Natural killer cell (primary cell): ENCODE measurements at places on chromosomes 16 and 17. TPM values are rescaled to one million over a fixed set of nuclear protein-coding genes. Genes with fewer than 3 reads are reported as not detected.

The RAPGEFL1 gene
- 6.7 TPM for total RNA-seq

The MPO gene
- not detected for total RNA-seq

The ITGB3 gene
- total RNA-seq = 30.6 TPM

GRCh38 chr17:68693896-68694295, 92.7 kb upstream of the FAM20A start:
- no peaks in the 10 kb centered on the region for H3K36me3 ChIP-seq
- no peaks in the 10 kb centered on the region for H3K4me1 ChIP-seq
- H3K27ac ChIP-seq = no peak overlapping the region
- DNase-seq = no peak
- no peak overlapping the region for H3K4me3 ChIP-seq
- H3K27me3 ChIP-seq = no peaks in the 10 kb centered on the region

DNA sequence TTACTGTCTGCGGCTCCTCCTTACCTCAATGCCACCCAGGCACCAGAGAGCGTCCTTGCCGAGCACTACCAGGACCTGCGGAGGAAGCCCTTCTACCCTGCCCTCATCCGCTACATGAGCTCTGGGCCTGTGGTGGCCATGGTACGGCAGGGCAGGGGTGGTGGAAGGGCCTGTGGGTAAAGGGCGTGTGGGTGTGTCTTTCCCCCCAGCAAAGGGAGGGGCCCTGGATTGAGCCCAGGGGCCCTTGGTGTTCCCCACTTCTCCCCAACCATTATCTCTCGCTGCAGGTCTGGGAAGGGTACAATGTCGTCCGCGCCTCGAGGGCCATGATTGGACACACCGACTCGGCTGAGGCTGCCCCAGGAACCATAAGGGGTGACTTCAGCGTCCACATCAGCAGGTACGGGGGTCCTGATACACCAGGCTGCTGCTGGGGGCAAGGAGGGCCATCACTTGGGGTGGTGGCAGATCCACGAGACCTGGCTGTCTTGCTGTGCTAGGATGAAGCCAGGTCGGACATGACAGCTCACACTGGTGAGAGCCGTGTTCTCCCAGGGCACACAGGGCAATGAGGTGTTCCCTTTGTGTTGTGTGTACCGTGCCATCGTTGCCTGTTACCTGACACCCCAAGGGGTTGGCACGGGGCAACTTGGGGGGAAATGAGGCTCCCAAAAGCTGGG, 2.2 kb upstream of the DECR2 start:
- H3K27ac ChIP-seq = peak overlapping the region; percentile 87
- H3K4me3 ChIP-seq = no peak overlapping the region

GRCh38 chr17:81044764-81045589, 10.0 kb downstream of the BAIAP2 start:
- DNase-seq = no peak
- H3K4me3 ChIP-seq = no peak overlapping the region
- H3K4me1 ChIP-seq = peaks cover 21% of the 10 kb centered on the region
- H3K27ac ChIP-seq = no peak overlapping the region
- H3K36me3 ChIP-seq = no peaks in the 10 kb centered on the region
